Right renal pelvis (tissue), 4 donors: ENCODE measurements at places on chromosomes 16 and 17. TPM values are rescaled to one million over a fixed set of nuclear protein-coding genes. Genes with fewer than 3 reads are reported as not detected.

DNA sequence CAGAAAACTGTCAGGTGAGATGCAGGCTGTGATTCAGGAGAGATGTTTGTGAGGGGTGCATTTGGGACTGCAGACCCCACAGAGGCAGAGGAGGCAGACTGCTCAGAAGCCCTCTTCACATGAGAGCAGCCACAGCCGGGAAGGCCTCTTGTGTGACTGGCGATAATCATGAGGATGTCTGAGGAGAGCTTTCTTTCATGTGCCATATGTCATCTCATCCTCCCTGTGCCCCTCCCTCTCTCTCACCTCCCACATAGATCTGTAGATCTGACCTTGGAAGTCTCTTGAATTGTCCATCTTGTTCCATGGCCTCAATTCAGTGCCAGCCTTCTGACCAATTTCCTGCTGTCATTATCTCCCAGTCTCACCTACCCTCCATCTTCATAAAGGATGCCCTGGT lies 50.5 kb downstream of the EPN2 start:
- DNase-seq, result no peak

GRCh38 chr17:69348429-69348828 lies 21.5 kb upstream of the ABCA5 start:
- no peak for DNase-seq

The PDXDC1 gene
- 103 TPM for polyA plus RNA-seq

The DVL2 gene
- 65.1 TPM for polyA plus RNA-seq
